CD14-positive monocyte (primary cell): ENCODE measurements at places on chromosomes 12 and 14.
A peak's percentile ranks its signal among the peaks of the same experiment; 100 is the strongest.

GRCh38 chr12:74111688-74112360 is 425.8 kb upstream of the ATXN7L3B start:
- no peak overlapping the region for H3K4me3 ChIP-seq
- DNase-seq = no peak
- no peak overlapping the region for H3K27ac ChIP-seq
- no peaks in the 10 kb centered on the region for H3K4me1 ChIP-seq
- H3K36me3 ChIP-seq = no peaks in the 10 kb centered on the region

DNA sequence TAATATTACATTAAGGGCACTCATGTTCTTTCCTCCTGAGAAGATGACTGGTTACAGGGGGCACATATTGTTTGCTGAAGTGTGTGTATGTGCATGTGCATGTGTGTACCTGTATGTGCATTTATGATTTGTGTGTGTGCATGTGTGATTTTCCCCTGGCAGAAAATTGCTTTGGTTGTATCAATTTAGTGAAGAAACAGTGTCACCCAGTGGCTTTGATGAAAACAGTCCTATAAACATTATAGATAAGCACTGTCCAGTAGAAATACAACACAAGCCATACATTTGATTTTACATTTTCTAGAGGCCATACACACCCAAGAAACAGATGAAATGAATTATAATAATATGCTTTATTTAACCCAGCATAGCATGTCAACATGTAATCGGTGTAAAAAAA is 8.6 kb downstream of the PDE3A start:
- no peak overlapping the region for H3K4me3 ChIP-seq
- peaks cover 22% of the 10 kb centered on the region for H3K27me3 ChIP-seq
- H3K36me3 ChIP-seq = no peaks in the 10 kb centered on the region
- no peak for DNase-seq

DNA sequence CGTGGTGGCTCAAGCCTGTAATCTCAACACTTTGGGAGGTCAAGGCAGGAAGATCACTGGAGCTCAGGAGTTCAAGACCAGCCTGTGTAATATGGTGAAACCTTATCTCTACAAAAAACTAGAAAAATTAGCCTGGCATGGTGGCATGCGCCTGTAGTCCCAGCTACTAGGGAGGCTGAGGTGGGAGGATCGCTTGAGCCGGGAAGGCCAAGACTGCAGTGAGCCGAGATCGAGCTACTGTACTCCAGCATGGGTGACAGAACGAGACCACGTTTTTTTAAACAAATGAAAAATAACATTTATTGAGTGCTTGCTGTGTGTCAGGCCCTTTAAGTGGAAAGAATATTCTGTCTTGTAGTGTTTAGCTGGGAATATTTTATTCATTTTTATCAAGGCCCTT is 26.6 kb upstream of the CLMN start:
- no peak for DNase-seq
- H3K4me1 ChIP-seq = no peaks in the 10 kb centered on the region
- H3K4me3 ChIP-seq = no peak overlapping the region
- no peak overlapping the region for H3K27ac ChIP-seq
- no peaks in the 10 kb centered on the region for H3K27me3 ChIP-seq

- H3K27ac ChIP-seq = no peak overlapping the region
- H3K36me3 ChIP-seq = no peaks in the 10 kb centered on the region
- peaks cover 6% of the 10 kb centered on the region for H3K4me1 ChIP-seq
- no peak for DNase-seq
- no peaks in the 10 kb centered on the region for H3K27me3 ChIP-seq
Observed at GRCh38 chr14:58805605-58806409, 168.0 kb downstream of the DACT1 start.

- H3K27me3 ChIP-seq = no peaks in the 10 kb centered on the region
- H3K4me1 ChIP-seq = no peaks in the 10 kb centered on the region
- no peaks in the 10 kb centered on the region for H3K36me3 ChIP-seq
- H3K27ac ChIP-seq = no peak overlapping the region
- no peak overlapping the region for H3K4me3 ChIP-seq
- no peak for DNase-seq
Observed at GRCh38 chr12:109612975-109613502, 39.4 kb downstream of the MVK start.

DNA sequence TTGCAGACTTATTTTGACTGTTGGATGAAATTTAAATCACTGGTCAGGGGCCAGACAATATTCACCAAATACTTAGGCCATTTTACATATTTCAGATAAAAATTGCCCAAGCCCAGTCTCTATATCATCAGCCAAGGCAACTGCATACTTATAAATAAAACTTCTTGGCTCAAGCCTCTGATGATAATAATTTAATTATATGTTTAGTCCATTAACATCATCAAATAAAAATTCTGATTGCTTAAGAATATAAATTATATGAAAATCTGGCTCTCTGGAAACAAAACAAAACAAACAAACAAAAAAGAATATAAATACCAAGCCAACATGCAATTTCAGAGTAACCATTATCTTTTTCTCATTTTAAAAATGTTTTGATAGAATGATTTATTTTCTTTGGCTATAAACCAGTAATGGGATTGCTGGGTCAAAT is 165.2 kb downstream of the BTG1 start:
- H3K27me3 ChIP-seq = no peaks in the 10 kb centered on the region
- H3K36me3 ChIP-seq = no peaks in the 10 kb centered on the region
- DNase-seq = no peak
- no peak overlapping the region for H3K27ac ChIP-seq
- H3K4me3 ChIP-seq = no peak overlapping the region

DNA sequence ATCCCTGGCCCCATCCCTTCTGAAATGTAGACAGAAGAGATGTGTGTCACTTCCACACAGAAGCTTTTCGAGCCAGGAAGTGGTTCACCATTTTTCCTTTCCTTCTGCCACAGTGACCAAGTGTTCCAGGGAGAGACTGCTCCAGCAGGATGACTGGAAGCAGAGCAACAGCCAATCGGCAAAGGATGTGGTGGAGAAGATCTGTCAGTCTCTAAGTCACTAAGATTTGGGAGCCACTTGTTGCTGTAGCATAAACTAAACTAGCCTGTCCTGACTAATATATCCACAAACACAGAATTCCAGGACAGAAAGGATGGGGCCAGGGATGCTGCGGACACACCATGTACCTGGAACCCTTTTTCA is 42.9 kb downstream of the DUSP6 start:
- no peaks in the 10 kb centered on the region for H3K27me3 ChIP-seq
- no peak overlapping the region for H3K4me3 ChIP-seq
- H3K27ac ChIP-seq = no peak overlapping the region

DNA sequence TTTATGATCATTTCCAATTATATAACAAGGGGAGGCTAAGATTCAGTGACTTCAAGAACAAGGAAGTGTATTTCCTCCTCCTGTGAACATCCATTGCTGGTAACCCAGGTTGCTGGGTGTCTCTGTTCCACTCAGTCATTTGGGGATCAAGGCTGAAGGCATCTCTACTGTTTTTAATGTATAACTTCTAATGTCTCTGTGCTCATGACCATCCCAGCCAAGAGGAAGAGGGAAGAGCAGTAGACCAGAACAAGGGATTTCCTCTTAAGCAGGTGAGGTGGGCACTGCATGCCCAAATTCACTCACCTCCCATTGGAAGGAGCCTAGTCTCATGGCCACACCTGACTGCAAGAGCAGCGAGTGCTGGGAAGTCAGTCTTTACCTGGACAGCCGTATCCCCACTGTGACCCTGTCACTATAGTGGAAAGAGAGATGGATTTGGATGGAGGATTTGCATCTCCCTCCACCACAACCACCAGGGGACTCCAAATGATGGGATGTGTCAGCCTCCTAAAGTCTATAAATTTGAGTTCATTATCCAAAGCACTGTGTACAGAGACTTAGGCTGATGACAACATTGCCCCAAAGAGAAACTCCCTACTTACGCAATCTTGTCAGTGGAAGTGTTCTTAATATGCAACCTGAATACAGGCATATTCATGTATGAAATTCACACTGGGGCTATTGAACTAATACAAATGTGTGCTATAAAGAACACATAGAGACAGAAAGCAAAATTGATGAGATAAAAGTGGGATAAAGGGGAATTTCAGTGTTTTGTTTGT is 368.7 kb downstream of the TMEM132D start:
- no peaks in the 10 kb centered on the region for H3K36me3 ChIP-seq
- no peaks in the 10 kb centered on the region for H3K4me1 ChIP-seq
- DNase-seq = no peak
- H3K27ac ChIP-seq = no peak overlapping the region
- no peak overlapping the region for H3K4me3 ChIP-seq

DNA sequence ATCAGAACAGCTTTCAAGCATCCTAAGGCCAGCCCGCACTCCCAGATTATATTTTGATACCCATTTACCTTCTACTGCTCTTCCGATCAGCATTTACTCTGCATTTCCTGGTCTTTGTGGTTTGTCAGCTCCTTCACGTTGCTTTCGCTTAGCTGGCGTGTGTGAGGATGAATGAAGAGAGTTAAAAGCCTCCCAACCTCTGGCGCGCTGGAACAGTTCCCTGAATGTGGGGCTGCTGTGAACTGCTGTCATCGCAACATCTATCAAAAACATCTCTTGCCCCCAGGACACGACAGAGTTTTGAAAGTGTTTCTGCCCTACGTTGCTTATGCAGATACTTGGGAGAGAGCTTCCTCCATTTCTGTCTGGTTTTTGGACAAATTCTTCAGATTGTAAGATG is 129.2 kb downstream of the KCNA5 start:
- no peak for DNase-seq
- H3K36me3 ChIP-seq = no peaks in the 10 kb centered on the region
- no peaks in the 10 kb centered on the region for H3K4me1 ChIP-seq

DNA sequence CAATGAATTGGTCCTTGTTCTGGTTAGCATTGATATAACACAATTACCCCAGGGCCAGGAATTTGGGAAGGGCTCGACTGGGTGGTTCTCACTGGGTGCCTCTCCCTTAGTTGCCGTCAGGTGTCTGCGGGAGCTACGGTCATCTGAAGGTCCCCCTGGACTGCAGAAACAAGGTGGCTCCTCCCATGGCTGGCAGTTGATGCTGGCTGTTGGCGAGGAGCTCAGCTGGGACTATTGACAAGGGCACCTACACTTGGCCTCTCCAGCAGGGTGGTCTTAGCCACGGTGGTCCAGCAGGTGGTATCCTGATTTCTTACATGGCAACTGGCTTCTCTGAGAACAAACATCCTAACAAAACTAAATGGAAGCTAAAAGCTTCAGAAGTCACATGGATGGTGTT is 41.0 kb upstream of the RGS6 start:
- H3K36me3 ChIP-seq = no peaks in the 10 kb centered on the region
- DNase-seq = no peak
- H3K4me3 ChIP-seq = no peak overlapping the region
- H3K4me1 ChIP-seq = no peaks in the 10 kb centered on the region
- no peak overlapping the region for H3K27ac ChIP-seq

DNA sequence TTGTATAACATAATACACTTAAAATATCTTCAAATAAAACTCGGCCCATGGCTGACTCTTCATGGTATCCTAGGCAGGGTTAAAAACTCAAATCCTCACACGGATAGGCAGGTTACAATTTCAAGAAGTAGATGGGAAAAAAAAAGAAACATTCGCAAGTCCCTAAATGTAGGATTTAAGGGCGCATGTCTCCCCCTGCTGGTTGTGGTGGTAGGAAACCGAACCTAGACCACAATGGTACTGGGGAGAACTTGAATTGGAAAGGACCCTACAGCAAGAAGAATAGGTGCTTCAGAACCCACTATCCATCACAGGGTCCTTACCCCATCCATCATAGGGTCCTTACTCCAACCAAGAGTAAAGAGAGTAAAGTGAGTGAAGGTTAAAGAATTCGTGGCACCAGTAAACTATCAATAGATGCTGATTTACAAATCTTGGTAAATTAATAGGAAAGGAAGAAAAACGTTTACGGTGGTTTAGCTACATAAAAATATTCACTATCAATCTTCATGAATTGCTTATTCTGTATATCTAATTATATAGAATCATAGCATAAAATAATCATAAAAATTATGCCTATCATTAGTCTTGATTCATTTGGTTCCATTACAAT is 3.3 kb upstream of the CIPC start:
- peaks cover 26% of the 10 kb centered on the region for H3K4me1 ChIP-seq
- peak; percentile 77 for DNase-seq
- H3K27me3 ChIP-seq = no peaks in the 10 kb centered on the region
- no peak overlapping the region for H3K27ac ChIP-seq
- H3K36me3 ChIP-seq = no peaks in the 10 kb centered on the region

GRCh38 chr12:94677778-94678177 is 27.4 kb upstream of the TMCC3 start:
- H3K27me3 ChIP-seq = no peaks in the 10 kb centered on the region
- no peaks in the 10 kb centered on the region for H3K36me3 ChIP-seq
- H3K4me1 ChIP-seq = peaks cover 62% of the 10 kb centered on the region
- H3K4me3 ChIP-seq = no peak overlapping the region

GRCh38 chr12:30450872-30451271 is 244.8 kb downstream of the IPO8 start:
- no peaks in the 10 kb centered on the region for H3K27me3 ChIP-seq
- no peak for DNase-seq
- H3K27ac ChIP-seq = no peak overlapping the region
- H3K4me3 ChIP-seq = no peak overlapping the region

DNA sequence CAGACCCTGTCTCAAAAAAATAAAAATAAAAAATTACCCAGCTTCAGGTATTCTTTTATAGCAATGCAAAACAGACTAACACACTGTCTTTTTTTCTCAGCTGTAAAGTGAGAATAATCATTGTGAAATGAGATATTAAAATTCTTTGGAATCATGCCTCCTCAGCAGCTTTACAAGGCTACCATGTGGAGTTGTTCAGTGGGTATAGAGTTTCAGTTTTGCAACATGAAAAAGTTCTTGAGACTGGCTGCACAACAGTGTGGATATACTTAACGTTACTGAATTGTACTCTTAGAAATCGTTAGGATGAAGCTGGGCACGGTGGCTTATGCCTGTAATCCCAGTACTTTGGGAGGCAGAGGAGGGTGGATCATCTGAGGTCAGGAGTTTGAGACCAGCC is 15.7 kb upstream of the MAPKAPK5 start:
- DNase-seq = no peak
- no peaks in the 10 kb centered on the region for H3K27me3 ChIP-seq
- H3K4me1 ChIP-seq = peaks cover 52% of the 10 kb centered on the region
- H3K27ac ChIP-seq = no peak overlapping the region
- no peaks in the 10 kb centered on the region for H3K36me3 ChIP-seq
- no peak overlapping the region for H3K4me3 ChIP-seq

DNA sequence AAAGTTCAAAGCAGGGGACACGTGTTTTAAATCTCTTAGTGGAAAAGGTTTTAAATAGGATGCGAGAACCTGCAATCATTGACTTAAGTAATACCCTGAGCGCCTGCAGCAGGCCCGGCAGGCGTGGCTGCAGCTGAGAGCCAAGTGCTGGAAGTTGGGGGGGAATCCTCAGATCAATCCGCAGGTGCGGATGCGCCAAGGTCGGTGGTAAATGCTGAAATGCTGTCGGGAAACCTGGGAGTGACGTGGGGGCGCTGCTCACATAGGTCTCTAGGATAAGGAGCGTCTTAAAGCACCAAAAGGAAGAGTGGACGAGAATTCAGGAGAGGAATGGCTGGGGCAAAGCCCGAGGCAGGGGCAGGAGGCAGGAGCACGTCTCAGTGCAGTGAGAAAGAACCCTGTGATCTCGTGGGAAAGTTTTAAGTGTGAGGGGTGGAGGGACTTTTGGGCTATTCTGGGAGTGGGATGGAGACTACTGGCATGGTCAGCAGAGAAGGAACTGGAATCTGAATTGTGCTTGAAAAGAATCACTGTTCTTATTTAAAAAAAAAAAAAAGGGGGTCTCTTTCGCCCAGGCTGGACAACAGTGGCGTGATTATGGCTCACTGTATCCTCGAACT is 883 bp upstream of the CDCA4 start:
- no peak for DNase-seq
- H3K4me3 ChIP-seq = peak overlapping the region; percentile 27
- H3K4me1 ChIP-seq = peaks cover 79% of the 10 kb centered on the region
- H3K36me3 ChIP-seq = no peaks in the 10 kb centered on the region
- H3K27me3 ChIP-seq = no peaks in the 10 kb centered on the region

GRCh38 chr12:76706101-76706500 is 57.8 kb upstream of the ZDHHC17 start:
- H3K4me3 ChIP-seq = no peak overlapping the region
- no peaks in the 10 kb centered on the region for H3K36me3 ChIP-seq
- no peak overlapping the region for H3K27ac ChIP-seq
- no peak for DNase-seq
- no peaks in the 10 kb centered on the region for H3K27me3 ChIP-seq
